ENCODE measurements at places on chromosomes 7 and 10. TPM values are rescaled to one million over a fixed set of nuclear protein-coding genes. Genes with fewer than 3 reads are reported as not detected.

Gene TMEM229A
- total RNA-seq = not detected

Gene PTN
- total RNA-seq = not detected

Gene KNDC1
- not detected for total RNA-seq

Gene ADAP1
- 10.1 TPM for total RNA-seq

Gene CADPS2
- 19.1 TPM for total RNA-seq

Gene CYP3A4
- 1.3 TPM for total RNA-seq

Gene LBX1
- total RNA-seq = not detected

Gene VDAC2
- 160 TPM for total RNA-seq

Gene WDR86
- 14.5 TPM for total RNA-seq

Gene GPR37
- total RNA-seq = 0.16 TPM

Gene PRF1
- total RNA-seq = 4.2 TPM

Gene FKBP6
- total RNA-seq = not detected

Gene TMEM270
- not detected for total RNA-seq

Gene ITGB1
- 1,994 TPM for total RNA-seq

Gene ADIRF
- total RNA-seq = 1,626 TPM

Gene HMX3
- total RNA-seq = not detected

Gene STOX1
- total RNA-seq = 22.7 TPM

Gene GRM3
- not detected for total RNA-seq

Gene MOGAT3
- not detected for total RNA-seq

Gene GPR85
- 1.1 TPM for total RNA-seq

Gene ITIH5
- 162 TPM for total RNA-seq

Gene ZNF33A
- total RNA-seq = 25.1 TPM

All from subcutaneous adipose tissue (tissue), 4 donors.